ENCODE measurements at places on chromosomes 7 and 10.

GRCh38 chr7:157824011-157824818 lies 487.4 kb downstream of the DNAJB6 start:
- no peak for DNase-seq

- DNase-seq: no peak
These were observed 46.2 kb upstream of the MKLN1 start for GRCh38 chr7:131281266-131282048.

- DNase-seq: no peak
These were observed 23.5 kb upstream of the C1QL3 start for GRCh38 chr10:16545116-16545736.

GRCh38 chr7:51080216-51080615 lies 236.4 kb downstream of the COBL start:
- DNase-seq: no peak

DNA sequence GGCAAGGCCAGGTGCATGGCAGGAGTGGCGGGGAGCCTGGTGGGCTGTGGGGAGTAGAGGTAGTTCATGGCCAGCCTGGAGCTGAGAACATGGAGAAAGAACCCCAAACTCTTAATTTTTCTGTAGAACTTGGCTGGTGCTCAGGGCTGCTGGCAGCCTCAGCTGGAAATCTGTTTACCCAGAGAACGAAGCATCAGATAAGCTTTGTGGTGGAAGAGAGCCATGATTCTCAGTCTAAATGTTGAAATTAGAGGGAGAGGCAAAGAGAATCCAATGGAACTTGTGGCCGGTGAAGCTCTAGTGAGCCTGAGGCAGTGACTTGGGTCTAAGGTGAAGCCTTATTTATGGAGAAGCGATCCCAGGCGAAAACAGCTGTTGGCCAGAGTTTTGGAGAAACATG lies 126.4 kb downstream of the CCDC3 start:
- DNase-seq: no peak

DNA sequence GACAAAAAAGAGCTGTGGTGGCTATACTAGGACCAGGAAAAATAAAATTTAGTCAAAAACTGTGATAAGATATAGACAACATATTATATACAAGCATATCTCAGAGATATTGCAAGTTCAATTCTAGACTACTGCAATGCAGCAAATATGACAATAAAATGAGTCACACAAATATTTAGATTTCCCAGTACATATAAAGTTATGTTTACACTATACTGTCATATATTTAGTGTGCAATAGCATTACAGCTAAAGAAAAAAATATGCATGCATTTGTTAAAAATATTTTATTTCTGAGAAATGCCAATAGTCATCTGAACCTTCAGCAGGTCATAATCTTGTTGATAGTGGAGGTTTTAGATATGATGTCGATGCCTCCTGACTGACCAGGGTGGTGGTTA lies 72.1 kb downstream of the AKR1C4 start:
- no peak for DNase-seq

DNA sequence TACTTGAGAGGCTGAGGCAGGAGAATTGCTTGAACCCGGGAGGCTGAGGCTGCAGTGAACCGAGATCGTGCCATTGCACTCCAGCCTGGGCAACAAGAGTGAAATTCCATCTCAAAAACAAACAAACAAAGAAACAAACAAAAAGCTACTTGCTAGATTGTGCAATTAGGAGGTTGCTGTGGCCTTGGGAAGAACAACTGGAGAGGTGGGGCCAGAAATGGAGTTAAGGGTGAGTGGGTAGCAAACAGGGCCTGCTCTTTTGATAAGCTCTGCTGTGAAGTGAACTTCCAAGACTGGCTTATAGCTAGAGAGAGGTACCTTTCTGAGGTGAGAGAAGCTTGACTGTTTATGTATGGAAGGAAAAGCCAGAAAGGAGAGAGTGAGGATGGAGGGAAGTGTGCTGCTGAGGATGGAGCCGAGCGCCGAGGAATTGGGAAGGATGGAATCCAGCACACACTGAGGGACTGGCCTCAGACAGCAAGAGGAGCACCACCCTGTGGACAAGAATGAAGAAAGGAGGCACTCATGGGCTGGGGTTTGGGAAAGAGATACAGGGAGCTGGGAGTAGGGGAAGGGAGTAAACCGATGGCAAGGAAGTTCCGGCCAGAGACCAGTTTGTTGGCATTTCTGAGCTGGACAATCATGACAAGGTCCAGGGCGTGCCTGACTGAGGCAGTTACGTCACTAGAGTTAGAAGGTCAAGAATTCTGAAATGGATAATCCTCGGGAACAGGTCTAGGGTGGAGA lies 7.0 kb upstream of the RPEL1 start:
- DNase-seq: peak; percentile 54

GRCh38 chr10:113589201-113589770 lies 36.4 kb downstream of the HABP2 start:
- DNase-seq: no peak

DNA sequence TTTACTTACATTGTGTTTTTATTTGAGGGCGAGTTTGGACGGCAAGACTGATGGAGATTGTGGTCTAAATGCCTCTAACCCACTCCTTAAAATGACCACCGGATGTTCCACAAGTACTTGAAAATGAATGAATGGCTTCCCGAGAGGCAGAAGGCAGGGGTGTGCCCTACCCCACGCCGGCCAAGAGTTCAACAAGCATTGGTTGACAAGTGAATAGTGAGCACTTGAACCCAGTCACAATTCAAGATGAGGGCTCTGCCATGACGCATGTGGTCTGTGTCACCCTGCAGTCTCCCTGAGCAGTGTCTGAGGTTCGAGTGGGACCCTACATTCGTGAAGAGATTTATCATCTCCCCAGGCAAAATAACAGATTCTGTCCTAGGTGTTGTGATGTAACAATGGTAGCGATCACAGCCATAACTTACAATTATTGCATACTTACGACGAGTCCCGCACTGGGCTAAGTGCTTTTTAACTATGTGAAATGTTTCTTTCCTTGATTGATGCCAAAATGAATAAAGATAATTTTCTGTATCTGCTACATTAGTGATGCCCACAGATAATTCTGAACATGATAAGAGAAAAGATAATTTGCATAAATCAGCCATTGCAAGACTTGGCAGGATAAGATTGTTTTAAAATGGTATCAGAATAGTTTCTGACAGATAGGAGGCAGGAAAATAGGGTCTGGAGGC lies 305.4 kb downstream of the WDR37 start:
- DNase-seq: no peak

All from ecto neural progenitor cell (in vitro differentiated cells).